ENCODE measurements at places on chromosomes 4 and X. TPM values are rescaled to one million over a fixed set of nuclear protein-coding genes. Genes with fewer than 3 reads are reported as not detected.

- DNase-seq, result no peak
Observed at GRCh38 chr4:103998756-103999155, 279.0 kb upstream of the TACR3 start.

GRCh38 chrX:123399709-123400108 lies 215.6 kb downstream of the GRIA3 start:
- DNase-seq, result no peak

DNA sequence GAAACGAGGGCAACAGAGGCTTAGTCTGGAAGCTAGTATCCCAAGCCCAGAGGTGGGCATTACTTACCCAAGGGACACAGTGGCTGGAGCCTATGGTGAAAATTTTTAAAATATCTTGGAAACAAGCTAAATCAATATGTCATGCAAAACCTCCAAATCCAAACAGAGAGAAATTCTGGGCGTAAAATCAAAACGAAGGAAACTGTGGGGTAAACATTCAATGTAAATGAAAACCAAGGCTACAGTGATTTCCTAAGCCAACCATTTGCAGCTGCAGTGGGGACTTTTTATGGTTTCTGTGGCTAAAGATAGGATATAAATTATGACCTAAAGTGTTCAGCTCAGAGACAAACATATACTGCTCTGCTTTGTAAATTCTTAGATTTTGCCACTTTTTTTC lies 507.7 kb upstream of the DIAPH2 start:
- DNase-seq, result peak; percentile 76

GRCh38 chrX:110000847-110001713 lies 1.8 kb upstream of the TMEM164 start:
- no peak for DNase-seq

DNA sequence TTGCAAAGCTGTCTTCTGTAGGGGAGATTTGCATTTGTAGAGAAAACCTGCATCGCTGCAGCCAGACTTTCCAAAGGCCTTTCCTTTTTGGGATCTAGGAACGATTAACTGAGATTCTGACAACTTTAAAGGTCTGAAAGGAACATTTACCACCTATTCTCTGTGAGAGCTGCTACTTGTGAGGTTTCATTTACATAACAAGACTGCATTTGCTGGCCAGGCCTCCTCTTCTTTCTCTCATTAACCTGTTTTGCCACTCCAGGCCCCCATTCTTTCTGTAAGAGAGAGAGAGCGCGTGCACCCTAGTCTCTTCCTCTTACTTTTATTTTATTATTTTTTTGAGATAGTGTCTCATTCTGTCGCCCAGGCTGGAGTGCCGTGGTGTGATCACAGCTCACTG lies 31.6 kb downstream of the TMEM31 start:
- no peak for DNase-seq

Gene RAB9B
- total RNA-seq, result 0.77 TPM

Gene TMSB15A
- 3.6 TPM for total RNA-seq

- DNase-seq, result peak; percentile 88
Observed at GRCh38 chrX:3191796-3192195, 150.5 kb downstream of the ARSF start.

- peak; percentile 11 for DNase-seq
Observed at GRCh38 chr4:77443941-77444340, 161.7 kb upstream of the CXCL13 start.

Gene HMGB2
- 57.0 TPM for total RNA-seq

DNA sequence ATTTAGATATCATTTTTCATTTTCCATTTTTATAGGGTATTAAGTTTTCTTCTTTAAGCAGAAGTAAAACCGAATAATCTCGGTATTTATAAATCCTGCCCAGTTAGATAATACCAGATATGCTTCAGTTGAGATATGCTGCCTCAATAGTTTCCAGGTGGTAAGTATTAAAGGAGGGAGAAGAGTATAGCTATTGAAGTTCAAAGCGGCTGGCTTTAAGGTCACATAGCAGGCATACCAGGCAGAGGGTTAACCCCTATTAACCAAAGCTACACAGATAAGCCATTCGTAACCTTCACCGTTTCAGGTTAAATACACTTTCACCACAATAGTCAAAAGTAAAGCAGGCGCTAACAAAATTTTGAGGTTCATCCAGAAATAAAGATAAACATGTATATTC lies 54.2 kb downstream of the EDNRA start:
- no peak for DNase-seq

Gene COX18
- 27.9 TPM for total RNA-seq

Gene USP27X
- 3.0 TPM for total RNA-seq

Gene JCHAIN
- total RNA-seq, result 14.1 TPM

DNA sequence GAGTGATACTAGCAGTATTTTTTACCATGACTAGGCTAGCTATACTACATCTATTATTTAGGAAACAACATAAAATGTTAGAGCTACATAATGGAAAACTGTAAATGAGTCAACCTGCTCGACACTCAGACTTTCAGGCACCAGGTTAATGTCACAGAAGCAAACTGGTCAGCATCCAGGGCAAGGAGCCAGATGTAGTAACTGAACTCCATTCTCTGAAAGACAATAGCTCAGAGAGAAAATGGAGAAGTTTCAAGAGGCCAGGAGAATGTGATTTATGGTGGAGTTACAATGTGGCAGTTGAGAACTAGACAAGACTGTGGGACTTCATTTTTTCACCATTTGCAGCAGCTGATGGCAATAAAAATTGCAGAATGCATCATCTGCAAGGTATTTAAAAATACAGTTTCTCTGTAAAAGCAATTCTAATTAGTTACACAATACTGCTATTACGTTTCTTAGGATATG lies 342.7 kb upstream of the PABPC4L start:
- peak; percentile 80 for DNase-seq

DNA sequence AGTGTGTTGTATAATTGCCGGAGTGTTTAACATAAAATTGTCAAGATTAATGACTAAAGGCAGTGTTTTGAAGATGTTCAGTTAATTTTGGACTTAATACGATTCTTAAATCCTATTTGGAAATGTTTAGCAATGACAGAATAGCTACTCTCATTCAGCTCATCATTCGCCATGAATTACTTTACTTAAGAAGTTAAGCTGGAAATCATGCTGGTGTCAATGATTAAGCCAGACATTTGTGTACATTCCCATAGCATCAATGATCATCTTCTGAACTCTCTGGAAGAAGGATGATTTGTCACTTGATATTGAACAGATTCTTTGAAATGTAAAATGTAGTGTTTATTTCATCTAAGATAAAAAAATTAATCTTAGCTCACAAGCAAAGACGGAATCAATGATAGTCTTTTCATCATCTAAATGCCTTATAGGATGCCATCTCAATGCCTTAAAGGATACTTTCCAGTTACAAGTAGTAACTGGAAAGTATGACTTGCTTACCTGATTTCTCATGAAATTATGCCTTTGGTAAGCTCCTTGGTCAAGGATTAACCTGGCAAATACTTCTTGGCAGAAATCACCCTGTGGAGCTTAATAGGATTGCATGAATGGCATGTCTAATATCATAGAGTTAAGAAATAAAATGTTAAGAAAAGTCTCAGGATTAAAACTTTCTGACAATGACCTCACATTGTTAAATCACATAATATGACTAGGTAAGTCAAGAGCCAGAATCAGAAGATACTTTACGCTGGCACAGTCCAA lies 515.5 kb upstream of the AGA start:
- DNase-seq, result no peak

- no peak for DNase-seq
Observed at GRCh38 chr4:187158003-187158402, 434.3 kb upstream of the FAT1 start.

DNA sequence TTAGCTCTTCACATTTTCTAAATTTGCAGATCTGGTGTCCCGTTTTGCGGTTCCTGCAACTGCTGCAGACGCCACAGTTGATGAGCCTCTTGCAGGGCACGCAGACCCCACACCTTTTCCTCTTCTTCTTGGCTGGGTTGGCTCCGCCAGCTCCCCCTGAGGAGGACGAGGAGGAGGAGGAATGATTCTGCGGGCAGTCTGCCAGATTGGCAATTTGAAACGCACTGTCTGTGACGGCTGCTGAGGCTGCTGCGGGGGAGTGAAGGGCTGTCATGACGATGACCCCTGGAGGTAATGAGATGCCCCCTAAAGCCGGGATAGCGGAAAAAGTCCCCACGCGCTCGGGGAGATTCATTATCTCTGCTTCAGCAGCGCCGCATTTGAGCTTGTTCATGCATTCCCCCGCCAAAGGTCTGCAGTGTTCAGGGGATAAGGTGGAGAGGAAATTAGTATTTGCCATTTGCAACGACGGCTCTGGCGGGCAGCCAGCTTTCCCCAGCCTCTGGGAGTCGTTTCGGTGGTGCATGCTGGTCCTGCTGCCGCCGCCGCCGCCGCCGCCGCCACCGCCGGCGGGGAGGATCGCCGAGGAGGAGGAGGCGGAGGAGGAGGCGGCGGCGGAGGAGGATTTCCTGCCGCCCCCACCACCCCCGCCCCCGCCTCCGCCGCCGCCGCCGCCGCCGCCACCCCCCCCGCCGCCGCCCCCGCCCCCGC lies 3.8 kb downstream of the CXXC4 start:
- DNase-seq, result peak; percentile 62

Gene DRD5
- not detected for total RNA-seq

DNA sequence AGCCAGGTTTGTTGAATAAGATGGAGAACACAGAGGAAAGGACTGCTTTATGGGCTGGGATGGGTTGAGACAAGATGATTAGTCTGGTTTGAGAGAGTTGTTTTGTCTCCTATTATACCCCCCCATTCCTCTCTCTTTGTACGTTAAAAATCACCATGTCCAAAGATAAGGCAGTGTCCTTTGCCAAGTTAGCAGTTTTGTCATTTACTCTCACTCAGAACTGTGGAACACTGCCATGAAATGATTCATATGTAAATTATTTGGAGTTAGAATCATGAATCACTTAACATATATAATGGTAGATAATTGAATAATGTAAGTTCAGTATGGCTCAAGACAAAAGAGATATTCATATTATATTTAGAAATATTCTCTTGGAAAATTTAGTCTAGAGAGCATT lies 151.3 kb downstream of the DCLK2 start:
- peak; percentile 89 for DNase-seq

GRCh38 chr4:60575336-60575735 lies 624.8 kb upstream of the ADGRL3 start:
- DNase-seq, result no peak

Gene CYSLTR1
- total RNA-seq, result 0.50 TPM

DNA sequence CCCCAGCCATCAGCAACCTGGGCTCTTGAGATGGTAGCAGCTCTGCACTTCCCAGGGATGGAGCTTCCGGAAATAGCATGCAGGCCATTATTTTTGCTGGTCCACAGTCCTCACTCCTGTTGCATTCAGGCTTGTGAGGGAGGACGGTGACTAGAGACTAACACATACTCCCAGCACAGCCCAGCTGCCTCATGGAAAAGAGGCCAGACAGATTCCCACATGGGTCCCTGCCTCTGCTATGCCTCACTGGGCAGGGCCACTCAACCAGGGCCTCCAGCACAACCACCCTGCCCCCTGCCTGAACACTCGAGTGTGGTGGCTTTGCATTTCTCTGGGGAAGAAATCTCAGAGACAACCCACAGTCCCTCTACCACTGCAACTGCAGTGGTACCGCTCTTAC lies 1195.1 kb downstream of the PCDH18 start:
- DNase-seq, result no peak

GRCh38 chrX:51361251-51361650 lies 28.6 kb downstream of the NUDT10 start:
- no peak for DNase-seq

DNA sequence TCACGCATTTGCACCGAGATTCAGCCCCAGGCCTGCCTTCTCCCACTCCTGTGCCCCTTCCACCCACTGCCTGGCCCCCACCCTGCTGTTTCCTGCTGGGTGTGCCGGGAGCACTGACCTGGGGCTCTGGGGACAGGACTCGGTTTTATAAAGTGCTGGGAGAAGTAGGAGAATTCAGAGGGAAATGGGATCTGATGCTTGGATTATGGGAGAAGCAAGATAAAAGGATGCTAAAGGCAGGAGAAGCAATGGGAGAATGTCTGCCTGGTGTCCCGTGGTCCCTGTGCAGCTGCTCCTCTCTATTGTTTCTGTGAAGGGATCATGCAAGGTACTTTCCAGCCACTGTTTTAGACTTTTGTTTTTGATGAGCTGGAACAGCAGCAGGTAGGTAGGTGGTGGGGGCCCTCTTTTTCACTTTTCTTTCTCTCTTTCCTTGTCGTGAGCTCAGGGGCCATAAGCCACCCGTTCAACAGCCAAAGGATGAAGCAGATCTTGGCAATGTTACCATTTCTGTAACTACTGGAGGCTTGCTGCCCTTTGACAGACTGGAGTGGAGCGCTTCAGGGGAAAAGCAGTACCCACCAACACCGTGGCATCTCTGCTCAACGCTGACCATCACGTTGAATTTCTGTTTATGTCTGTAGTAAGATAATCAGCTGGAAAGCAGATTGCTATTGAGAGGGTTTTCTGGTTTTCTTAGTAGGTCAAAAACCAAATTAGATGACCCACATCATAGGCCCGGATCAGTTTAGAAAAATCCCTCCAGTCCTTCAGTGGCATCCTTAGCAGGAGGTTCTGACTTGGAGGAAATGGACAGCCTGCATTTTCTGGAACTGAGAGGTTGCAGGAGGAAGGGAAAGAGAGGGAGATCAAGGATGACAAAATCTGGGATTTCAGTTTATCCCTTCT lies 63.8 kb upstream of the ENPP6 start:
- no peak for DNase-seq

GRCh38 chr4:152591396-152591795 lies 55.5 kb upstream of the FBXW7 start:
- DNase-seq, result peak; percentile 65

DNA sequence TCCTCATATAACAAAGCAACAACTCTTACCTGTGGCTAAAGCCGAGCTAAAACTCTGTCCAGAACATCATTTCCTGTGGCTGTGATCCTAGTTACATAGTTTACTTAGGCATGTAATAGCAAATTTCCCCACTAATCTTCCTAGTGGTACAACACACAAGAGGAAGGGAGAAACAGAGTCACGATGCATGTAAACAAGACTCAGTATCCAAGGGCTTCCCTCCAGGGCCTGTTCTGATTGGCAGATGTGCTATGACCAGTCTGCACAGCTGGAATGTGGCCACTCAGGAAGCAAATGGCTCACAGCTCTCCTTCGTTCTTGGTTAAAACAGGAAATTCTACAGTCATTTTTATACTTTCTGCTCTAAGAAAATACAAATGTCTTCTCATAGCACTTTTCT lies 49.2 kb upstream of the PRSS48 start:
- peak; percentile 71 for DNase-seq

GRCh38 chrX:139388254-139388653 lies 142.3 kb upstream of the F9 start:
- no peak for DNase-seq

DNA sequence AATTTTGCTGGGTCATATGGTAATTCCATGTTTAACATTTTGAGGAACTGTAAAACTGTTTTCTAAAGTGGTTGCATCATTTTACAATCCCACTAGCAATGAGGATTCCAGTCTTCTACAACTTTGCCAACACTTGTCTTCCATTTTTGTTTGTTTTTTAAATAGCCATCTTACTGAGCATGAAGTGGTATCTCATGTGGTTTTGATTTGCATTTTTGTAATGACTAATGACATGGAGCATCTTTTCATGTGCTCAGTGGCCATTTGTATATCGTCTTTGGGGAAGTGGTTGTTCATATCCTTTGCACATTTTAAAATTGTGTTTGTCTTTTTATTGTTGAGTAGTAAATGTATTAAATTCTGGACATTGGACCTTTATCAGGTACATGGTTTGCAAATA lies 94.7 kb downstream of the TMEM131L start:
- DNase-seq, result no peak

Gene OPN1MW
- total RNA-seq, result not detected

- DNase-seq, result peak; percentile 53
Observed at GRCh38 chr4:87057835-87058355, 123.1 kb downstream of the AFF1 start.

Data from fibroblast of lung (primary cell).